ENCODE measurements at places on chromosomes 4 and X.
A peak's percentile ranks its signal among the peaks of the same experiment; 100 is the strongest.

DNA sequence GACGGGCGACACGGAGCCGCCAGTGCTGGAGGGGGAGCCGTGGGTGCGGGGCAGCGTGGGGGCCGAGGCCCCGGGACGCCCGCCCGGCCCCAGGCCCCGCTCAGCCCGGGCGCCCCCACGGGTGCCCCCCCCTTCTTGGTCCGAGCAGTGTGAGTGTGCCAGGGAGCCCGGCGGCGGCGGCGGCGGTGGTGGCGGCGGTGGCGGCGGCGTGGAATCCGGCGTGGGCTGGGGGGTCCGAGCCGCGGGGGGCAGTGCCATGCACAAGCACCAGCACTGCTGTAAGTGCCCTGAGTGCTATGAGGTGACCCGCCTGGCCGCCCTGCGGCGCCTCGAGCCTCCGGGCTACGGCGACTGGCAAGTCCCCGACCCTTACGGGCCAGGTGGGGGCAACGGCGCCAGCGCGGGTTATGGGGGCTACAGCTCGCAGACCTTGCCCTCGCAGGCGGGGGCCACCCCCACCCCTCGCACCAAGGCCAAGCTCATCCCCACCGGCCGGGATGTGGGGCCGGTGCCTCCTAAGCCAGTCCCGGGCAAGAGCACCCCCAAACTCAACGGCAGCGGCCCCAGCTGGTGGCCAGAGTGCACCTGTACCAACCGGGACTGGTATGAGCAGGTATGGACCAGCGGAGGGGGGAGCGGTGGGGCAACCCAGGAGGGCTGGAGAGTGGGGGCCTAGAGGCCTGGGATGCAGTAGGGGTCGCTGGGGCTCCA lies 466 bp downstream of the DLG3 start:
- H3K27ac ChIP-seq, result no peak overlapping the region
- H3K4me3 ChIP-seq, result peak overlapping the region; percentile 68
- no peaks in the 10 kb centered on the region for H3K36me3 ChIP-seq
- H3K4me1 ChIP-seq, result peaks cover 4% of the 10 kb centered on the region
- no peaks in the 10 kb centered on the region for H3K27me3 ChIP-seq

DNA sequence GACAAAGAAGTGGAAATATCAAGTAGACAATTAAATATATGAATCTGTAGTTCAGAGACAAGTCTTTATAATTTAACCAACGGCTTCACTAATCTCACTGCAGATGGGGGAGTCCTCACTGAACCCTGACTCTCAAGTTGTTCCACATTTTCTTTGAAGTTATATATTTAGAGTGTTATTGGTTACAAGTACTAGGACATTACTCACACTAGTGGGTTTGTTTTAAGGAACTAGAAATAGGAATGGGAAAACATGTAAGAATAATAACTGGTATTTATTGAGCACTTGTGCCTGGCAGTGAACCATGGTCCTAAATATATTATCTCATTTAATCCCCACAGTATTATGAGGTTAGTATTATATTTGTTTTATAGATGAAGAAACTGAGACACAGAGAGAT lies 22.0 kb downstream of the MND1 start:
- DNase-seq, result no peak
- no peaks in the 10 kb centered on the region for H3K4me1 ChIP-seq
- no peaks in the 10 kb centered on the region for H3K27me3 ChIP-seq
- no peak overlapping the region for H3K4me3 ChIP-seq
- no peaks in the 10 kb centered on the region for H3K36me3 ChIP-seq

DNA sequence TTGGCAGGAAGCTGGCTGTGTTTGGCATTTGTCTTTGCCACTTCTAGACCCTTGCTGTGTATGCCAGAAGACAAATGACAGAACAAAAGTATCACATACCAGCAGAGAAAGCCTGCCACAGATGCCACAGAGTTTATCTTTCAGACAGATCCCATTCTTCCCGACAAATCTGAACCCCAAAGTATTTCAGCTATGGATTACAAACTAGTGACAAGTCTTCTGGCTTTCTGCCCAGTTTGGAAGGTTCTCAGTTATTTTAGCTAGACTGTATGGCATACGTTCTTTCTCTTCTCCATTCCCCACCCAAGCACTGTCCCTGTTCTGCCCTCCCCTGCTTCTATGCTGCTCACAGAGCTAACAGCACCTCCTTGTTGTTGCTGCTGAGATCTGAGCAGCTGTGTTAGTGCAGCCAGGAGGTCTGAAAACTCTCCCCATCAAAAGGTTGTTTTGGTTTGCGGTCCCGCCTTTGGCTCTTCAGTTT lies 236.7 kb downstream of the FRAS1 start:
- no peak overlapping the region for H3K4me3 ChIP-seq
- H3K4me1 ChIP-seq, result no peaks in the 10 kb centered on the region
- no peak for DNase-seq
- no peaks in the 10 kb centered on the region for H3K27me3 ChIP-seq
- H3K27ac ChIP-seq, result no peak overlapping the region

- H3K4me3 ChIP-seq, result no peak overlapping the region
- no peaks in the 10 kb centered on the region for H3K4me1 ChIP-seq
- no peaks in the 10 kb centered on the region for H3K36me3 ChIP-seq
- no peak for DNase-seq
- no peaks in the 10 kb centered on the region for H3K27me3 ChIP-seq
- no peak overlapping the region for H3K27ac ChIP-seq
Observed at GRCh38 chr4:87973283-87974169, 2.0 kb upstream of the SPP1 start.

DNA sequence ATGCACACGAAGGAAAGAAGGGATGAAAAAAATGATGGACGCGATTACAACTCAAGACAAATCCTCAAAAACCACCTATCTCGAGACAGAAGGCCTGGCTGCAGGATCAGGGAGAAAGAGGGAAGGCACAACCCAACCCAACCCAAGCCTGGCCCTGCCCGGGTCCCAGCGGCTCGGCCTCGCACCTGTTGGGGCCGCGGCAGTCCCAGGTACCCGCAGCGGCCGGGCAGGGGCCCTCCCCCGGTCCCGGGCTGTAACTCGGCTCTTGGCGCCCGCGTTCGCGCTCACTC lies 464 bp downstream of the RASGEF1B start:
- peak overlapping the region; percentile 76 for H3K4me3 ChIP-seq
- DNase-seq, result no peak
- no peaks in the 10 kb centered on the region for H3K27me3 ChIP-seq
- H3K36me3 ChIP-seq, result no peaks in the 10 kb centered on the region

GRCh38 chrX:135315864-135316263 lies 6.6 kb downstream of the ETDC start:
- no peaks in the 10 kb centered on the region for H3K27me3 ChIP-seq
- no peak overlapping the region for H3K27ac ChIP-seq
- no peak for DNase-seq
- H3K4me1 ChIP-seq, result no peaks in the 10 kb centered on the region

- no peaks in the 10 kb centered on the region for H3K36me3 ChIP-seq
- no peak overlapping the region for H3K4me3 ChIP-seq
Observed at GRCh38 chr4:69617083-69617694, 22.3 kb downstream of the UGT2A2 start.

GRCh38 chrX:100700809-100701208 lies 31.1 kb downstream of the SYTL4 start:
- H3K4me1 ChIP-seq, result no peaks in the 10 kb centered on the region
- H3K27me3 ChIP-seq, result no peaks in the 10 kb centered on the region
- no peak for DNase-seq
- H3K27ac ChIP-seq, result no peak overlapping the region
- no peaks in the 10 kb centered on the region for H3K36me3 ChIP-seq
- no peak overlapping the region for H3K4me3 ChIP-seq

GRCh38 chr4:138698641-138699040 lies 316.9 kb upstream of the NOCT start:
- no peaks in the 10 kb centered on the region for H3K4me1 ChIP-seq
- H3K4me3 ChIP-seq, result no peak overlapping the region
- no peak overlapping the region for H3K27ac ChIP-seq
- DNase-seq, result no peak
- no peaks in the 10 kb centered on the region for H3K36me3 ChIP-seq

DNA sequence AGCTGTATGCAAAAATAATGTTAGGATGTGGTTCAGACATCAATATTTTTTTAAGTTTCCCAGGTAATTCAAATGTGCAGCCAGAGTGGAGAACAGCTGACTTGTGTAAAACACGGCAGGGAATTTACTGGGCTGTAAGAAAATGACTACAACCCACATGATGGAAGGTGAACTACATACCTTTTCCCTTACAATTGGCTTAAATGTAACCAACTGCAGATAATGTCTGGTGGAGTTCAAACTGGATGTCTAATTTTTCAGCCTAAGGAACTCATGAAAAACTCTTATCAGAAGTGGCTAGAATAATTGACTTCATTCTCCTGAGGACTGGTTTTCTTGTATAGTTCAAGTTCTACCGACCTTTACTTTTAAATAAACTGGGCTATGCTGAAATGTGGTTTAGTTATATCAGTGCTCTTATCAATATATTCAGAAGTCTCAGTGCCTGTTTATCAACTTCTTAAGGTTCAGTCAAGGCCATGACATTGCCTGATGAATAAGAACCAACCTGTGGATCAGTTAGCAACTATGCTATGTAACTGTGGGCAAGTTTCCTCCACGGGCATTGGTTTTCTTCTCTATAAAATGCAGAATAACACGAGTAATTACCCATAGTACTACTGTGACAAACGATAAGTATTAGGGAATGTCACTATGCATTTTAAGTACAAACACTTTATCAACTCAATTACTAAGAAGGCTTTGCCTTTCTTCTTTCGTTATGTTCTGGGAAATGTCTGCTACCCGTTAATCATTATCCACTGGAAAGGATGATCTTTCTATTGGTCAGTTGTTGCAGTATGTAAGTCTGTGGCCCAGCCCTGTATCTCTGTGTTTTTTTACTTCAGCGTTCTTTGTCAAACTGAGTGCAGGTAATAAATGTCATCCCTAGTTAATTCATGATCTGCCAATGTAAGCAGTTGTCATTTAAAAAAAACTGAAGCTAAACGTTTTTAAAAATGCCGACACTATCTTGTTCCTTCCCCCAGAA lies 181.6 kb downstream of the PCDH7 start:
- H3K4me3 ChIP-seq, result no peak overlapping the region
- H3K4me1 ChIP-seq, result no peaks in the 10 kb centered on the region
- no peaks in the 10 kb centered on the region for H3K36me3 ChIP-seq
- H3K27ac ChIP-seq, result peak overlapping the region; percentile 64
- DNase-seq, result no peak
- no peaks in the 10 kb centered on the region for H3K27me3 ChIP-seq

DNA sequence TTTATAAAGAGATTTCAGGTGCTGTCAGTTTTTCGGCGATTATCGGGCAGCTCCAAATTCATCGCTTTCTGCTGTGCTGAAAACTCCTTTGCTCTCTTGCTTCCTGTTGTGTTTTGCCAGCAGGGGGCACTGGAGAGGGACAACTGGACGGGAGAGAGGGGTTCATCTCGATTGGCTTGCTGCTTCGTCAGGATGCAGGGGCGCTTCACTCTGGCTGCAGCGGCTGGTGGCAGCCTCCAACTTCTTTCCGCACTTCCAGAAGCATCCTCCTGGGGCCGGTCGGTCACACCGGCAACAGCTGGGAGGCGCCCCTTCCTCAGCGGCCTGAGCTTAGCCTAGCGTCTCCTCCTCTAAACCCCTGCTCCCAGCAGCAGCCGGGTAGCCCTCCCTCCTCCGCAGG lies 29.5 kb downstream of the MSL3 start:
- peak; percentile 73 for DNase-seq
- H3K36me3 ChIP-seq, result no peaks in the 10 kb centered on the region
- H3K27ac ChIP-seq, result no peak overlapping the region

DNA sequence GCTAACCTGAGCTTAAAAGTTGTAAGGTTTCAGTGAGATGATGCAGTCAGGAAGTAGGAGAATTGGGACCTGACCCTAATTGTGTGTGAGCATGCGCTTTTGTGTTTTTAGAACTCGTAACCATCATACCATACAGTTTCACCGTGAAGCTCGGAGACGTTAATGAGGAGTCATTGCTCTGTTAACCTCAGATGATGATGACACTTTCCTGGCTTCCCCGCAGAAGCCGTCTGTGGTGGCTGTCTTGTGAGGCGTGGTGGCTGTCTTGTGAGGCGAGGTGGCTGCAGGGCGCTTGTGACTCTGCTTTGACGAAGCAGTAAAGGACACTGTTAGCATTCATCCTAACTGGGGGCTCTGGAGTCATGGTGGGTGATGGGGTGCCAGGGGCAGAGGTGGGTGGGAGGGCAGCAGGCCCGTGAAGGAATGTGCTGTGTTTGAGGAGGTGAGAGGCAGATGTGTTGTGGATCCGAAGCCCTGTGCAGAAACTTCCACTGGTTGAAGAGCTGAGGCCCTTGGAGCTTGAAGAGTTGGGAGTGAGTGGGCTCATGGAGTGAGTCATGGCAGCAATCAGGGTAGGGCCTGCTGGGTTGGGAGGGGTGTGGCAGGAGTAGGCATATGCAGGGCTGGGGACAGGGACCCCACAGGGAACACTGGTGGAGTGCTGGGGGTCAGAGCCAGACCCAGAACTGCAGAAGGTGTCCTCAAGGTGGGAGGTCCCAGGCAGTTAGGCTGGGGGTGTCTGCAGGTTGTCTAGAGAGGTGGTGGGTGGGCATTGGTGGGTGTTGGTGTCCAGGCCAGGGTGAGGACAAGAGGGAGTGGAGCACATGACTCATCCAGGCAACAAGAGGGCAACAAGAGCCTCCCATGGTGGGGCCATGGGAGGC lies 57.4 kb downstream of the NSD2 start:
- H3K36me3 ChIP-seq, result peaks cover 22% of the 10 kb centered on the region
- H3K4me1 ChIP-seq, result no peaks in the 10 kb centered on the region
- no peak overlapping the region for H3K27ac ChIP-seq
- no peak overlapping the region for H3K4me3 ChIP-seq

DNA sequence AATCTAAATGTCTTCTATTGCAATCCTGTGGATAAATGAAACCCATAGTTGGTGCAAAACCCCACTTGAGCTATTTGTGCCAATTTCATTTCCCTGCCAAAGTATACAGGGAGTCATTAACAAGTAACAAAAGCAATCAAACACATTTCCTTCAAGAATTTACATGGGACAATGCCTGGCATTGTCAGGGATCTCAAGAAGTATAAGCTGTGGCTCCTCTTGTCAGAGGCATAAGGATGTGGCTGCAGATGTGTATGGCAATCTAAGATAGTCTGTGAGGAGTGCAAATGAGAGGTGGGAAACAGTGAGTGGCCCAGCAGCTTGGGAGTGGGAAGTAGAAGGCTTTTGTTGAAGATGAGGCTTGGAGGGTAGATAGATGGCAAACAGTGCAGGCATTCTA lies 58.0 kb upstream of the SCML1 start:
- no peaks in the 10 kb centered on the region for H3K27me3 ChIP-seq
- no peaks in the 10 kb centered on the region for H3K36me3 ChIP-seq
- no peak overlapping the region for H3K4me3 ChIP-seq
- H3K27ac ChIP-seq, result no peak overlapping the region
- no peaks in the 10 kb centered on the region for H3K4me1 ChIP-seq

DNA sequence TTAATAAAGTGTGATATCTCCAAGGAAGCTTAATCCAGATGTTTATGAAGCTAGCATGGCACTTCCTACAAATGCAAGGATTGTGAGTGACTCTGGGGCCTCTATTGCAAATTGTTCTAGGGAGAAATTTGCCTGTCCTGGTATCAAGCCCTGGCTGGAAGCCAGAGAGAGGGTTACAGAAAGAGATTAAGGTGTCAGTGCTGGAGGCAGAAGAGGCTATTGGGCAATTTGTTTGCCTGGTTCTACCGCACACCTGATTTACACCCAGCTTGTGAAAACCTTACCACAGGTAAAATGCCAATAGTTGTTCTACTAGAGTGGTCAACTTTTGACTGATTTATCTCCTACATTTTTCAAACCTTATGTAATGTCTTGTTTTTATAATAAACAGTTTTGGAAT lies 186.7 kb upstream of the FAT1 start:
- no peaks in the 10 kb centered on the region for H3K27me3 ChIP-seq
- H3K36me3 ChIP-seq, result no peaks in the 10 kb centered on the region
- no peaks in the 10 kb centered on the region for H3K4me1 ChIP-seq
- H3K4me3 ChIP-seq, result no peak overlapping the region
